ENCODE measurements at places on chromosomes 12 and 14. TPM values are rescaled to one million over a fixed set of nuclear protein-coding genes. Genes with fewer than 3 reads are reported as not detected.

- no peak for DNase-seq
Observed at GRCh38 chr14:70576891-70577290, 23.6 kb downstream of the MED6 start.

GRCh38 chr14:98144964-98145363 is 1127.0 kb downstream of the BCL11B start:
- no peak for DNase-seq

DNA sequence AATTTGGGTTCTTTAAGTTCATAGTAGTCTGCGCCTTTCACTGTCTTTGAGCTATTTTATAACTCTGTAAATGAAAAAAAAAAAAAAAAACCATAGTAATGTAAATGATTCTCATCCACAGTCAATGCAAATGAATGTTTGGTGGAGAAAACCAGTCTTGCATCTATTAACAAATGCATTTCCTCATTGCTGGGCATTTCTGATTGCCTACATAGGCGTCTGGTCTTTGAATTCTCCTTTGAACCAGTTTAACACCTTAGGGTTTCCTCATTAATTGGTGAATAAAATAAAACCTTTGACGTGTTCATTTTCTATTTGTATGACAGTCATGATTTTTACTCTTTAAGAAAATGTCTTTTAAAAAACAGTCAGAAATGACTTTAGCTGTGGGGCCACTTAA is 114.8 kb downstream of the C12orf75 start:
- no peak for DNase-seq

- DNase-seq: no peak
Observed at GRCh38 chr14:36848213-36848612, 186.6 kb downstream of the PAX9 start.

DNA sequence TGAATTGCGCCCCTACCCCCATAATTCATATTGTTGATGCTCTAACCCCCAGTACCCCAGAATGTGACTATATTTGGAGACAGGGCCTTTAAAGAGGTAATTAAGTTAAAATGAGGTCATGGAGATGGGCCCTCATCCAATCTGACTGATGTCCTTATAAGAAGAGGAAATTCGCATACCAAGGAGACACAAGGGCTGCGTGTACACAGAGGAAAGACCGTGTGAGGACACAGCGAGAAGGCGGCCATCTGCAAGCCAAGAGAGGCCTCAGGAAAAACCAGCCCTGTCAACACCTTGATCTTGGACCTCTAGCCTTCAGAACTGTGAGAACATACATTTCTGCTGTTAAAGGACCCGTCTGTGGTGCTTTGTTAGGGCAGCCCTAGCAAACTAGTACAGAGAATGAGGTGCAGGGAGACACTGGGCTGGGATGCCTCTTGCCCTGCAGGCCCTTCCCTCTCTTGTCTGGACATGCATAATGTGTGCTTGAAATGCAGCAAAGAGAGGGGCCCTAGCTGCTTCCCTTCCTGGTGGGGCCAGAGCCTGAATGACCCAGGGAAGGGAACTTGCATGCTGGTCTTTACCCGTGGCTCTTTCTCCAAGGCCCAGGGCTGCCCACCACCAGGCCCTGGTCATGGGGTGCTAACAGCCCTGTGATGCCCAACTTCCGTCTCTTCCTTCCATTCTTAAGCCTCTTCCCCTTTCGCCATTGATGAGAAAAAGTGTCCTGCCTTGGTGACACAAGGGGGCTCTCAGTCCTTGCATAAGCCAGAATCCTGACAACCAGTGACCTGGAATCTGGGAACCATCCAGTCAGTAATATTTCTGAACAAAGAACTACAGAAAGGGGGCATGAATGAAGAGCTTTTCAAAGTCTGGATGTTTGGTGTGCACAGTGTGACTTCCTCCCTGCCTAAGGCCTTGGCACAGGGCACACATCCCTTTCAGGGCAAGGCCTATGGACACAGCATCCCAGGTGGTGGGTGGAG is 50.0 kb upstream of the GPATCH2L start:
- DNase-seq: no peak

DNA sequence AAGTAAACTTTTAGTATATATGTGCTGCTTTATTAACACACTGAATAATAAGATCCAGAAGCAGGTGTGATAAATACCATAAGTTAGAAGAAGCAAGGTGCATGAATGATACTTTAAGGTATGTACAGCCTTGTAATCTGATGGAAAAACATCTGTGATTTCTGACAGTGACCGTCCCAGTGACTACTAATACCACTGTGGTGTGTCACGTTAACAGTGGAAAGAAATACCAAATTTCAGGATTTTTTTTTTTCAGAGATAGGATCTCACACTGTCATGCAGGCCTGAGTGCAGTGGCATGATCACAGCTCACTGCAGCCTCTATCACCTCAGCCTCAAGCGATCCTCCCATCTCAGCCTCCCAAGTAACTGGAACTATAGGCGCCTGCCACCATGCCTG is 21.5 kb downstream of the SDS start:
- no peak for DNase-seq

KCNA5 gene
- total RNA-seq: 1.9 TPM

ACOT6 gene
- not detected for total RNA-seq

Measured in pancreas (tissue), 10 donors.